Stimulated activated CD4-positive, alpha-beta T cell treated with anti-CD3 and anti-CD28 coated beads, TNF-alpha, amount 100 ng/mL, for 4 hours (primary cell): ENCODE measurements at places on chromosomes 7 and 10.

DNA sequence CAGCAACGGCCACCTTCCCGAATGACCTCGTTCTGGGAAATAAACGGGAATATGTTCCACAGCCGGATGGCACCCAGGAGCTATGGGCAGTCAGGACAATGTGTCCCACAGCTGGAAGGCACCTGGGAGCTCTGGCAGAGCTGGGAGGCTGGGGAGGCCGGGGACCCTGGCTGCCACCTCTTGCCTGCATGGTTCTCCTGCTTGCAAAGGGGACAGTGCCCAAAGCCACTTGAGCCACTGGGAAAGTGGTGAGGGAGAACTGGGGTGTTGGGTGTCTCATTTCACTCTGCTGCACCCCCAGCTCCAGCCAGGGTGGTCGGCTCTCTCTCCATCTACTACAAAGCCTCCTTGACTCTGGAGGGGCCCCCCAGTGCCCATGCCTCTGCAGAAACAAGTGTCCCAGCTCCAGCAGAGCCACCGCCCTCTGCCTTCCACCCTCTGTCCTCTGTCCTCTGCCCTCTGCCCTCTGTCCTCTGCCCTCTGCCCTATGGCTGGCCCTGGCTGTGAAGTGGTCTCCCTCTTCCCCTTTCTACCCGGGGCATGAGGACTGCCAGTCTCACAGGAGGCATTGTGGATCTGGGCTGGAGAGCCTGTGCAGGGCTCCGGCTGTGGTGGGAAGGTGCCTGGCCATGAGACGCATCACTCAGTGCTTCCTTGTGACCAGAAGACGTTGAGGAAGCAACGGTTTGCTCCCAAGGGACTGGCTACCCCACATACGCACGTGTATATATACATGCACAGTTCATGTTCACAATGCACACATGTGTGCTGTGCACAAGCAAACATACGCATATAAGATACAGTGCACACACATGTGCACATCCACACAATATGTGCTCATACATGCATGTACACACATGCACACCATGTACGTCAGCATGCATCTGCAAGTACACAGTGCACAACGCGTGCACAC, 21.5 kb upstream of the INPP5A start:
- no peak for DNase-seq

DNA sequence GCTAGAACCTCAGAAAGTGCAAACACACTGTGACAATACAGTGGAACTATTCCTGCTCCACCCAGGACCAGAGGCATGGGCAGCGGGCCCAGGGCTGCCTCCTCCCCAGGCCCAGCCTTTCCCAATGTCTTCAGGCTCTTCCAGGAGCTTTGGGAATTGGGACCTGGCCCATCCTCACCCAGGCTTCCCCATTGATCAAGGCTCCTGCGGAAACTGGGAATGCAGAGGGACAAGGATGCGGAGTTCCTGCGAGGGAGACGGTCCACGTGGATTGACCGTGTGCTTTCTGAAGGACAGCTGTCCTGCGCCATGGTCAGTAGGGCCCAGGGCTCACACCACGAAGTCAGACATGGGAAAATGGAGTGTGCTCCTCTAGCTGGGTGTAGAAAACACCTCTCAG, 56.6 kb downstream of the CSGALNACT2 start:
- no peak for DNase-seq

- DNase-seq: no peak
These were observed 145.7 kb downstream of the ELAPOR2 start for GRCh38 chr7:86913709-86914108.

DNA sequence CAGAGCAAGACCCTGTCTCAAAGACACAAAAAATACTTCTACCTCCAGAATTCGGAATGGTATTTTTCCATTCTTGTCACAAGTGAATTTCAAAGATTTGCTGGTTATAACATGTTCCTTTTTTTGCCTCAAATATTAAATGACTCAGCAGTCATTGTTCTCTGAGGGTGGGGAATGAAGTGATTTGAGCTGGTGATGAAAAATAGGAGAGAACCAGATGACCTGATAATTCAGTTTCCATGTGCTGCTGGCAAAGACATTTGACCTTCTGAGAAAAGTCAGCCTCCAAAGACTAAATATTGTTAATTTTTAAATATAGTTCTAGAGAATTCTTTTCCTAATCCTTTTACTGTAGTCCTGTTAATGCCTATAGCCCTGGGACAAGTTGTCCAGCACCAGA, 78.9 kb downstream of the CACNB2 start:
- DNase-seq: no peak

- no peak for DNase-seq
These were observed 293.0 kb upstream of the NPSR1 start for GRCh38 chr7:34365011-34365410.

DNA sequence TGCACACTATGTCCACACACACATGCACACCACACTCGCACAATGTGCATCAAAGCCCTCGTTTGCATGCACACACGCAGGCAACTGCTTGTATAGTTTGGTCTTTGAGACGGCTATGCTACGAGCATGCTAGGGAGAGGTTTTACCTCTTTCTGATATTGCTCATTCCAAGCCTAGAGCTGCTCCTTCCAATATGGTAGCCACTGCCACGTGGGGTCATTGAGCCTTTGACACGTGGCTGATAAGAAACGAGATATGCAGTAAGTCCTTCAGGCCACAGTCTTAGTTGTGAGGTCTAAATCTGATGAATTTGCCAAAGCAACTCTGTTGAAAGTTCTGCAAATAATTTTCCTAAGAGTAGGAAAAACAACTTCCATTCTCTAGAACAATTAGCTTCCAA, 204.4 kb downstream of the KLF6 start:
- no peak for DNase-seq

DNA sequence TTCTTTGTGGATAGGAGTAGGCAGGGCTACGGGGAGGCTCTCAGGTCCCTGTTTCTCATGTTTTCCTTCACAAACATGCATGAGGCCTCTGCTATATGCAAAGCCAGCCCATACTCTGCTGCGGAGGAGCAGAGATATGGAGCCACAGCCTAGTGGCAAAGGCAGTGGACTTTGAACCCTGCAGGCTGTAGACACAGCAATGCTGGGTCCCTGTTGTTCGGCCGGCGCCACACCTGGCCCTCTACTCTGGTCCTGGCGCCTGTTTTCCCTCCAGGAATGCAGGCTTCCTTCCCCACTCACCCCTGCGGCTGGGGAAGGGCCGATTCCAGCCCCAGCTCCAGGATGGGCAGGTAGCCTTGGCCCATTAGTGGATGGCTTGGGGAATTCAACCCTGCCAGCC, 11.5 kb downstream of the CLRN3 start:
- no peak for DNase-seq

DNA sequence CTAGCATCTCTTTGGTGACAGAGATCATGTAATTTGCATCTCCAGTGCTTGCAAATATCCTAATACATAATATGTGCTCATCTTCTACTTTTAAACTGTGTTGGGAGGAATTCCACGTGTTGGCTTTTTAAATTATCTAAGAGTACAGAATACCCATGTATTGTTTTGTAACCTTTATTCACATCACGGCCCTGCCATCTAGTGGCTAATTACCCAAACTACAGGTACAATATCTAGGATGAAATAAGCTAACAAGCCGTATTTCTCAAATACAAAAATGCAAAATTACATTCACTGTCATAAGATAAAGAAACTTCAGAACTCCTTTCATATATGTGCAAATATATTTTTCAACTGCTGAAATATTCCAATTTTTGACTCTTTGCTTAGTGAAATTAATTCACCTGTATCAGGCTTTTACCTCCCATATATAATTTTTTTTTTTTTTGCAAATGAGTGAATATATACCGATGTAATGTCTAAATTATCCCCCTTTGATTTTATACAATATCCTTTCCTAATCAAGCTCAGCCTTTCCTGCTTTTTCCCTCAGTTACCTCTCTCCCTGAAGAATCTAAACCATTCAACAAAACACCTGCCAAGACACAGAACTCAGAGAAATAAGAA, 30.3 kb upstream of the LSM8 start:
- no peak for DNase-seq

GRCh38 chr10:6755781-6756460, 175.8 kb upstream of the PRKCQ start:
- no peak for DNase-seq

- no peak for DNase-seq
These were observed at the start of gene VWA2 for GRCh38 chr10:114239117-114239993. Gene VWA2 (plus strand): TSS chr10:114239254. CDS start chr10:114248714, 9,460 bp downstream.

GRCh38 chr7:9148687-9149086, 715.3 kb downstream of the NXPH1 start:
- DNase-seq: no peak

- no peak for DNase-seq
These were observed 1.0 kb downstream of the LRRTM3 start for GRCh38 chr10:66926841-66927240.

DNA sequence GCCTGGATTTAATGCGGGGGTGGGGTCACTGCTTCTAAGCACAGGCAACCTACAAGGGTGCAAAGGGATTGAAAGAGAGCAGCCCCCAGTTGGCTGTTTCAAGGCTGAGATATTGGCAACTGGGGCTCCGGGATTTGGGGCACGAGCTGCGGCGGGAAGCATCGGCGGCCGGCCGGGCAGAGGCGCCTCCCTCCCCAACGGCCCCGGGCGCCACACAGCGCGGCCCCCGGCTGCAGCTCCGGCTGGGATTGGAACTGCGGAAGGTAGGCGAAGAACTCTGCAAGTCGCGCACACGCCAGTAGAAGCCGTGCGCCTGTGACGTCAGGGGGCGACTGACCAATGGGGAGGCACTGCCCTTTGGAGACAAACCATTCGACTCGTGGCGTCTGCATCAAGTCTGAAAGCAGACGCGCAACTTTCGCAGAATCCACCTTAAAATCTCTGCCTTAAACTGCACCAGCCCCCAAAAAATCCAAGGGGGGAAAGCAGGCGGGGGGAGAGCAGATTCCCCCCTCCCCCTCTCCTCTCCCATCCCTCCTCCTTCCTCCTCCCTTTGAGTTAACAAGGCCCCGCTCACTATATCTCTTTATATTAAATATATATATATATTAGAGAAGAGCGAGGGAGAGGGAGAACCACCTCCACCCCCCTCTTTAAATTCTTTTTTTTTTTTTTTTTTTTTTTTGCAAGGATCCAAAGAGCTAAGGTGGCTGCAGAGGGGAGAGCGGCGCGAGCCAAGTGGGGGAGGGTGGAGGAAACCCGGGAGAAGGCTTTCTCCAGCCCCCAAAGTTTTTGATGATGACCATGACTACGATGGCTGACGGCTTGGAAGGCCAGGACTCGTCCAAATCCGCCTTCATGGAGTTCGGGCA, at the start of gene DLX6:
DLX6 (plus strand) TSS at position 371 of the 872 bp plus-strand sequence; CDS start at position 796, 425 bp downstream.
- no peak for DNase-seq

- no peak for DNase-seq
These were observed 1.7 kb downstream of the TCAF1 start for GRCh38 chr7:143900230-143900766.

DNA sequence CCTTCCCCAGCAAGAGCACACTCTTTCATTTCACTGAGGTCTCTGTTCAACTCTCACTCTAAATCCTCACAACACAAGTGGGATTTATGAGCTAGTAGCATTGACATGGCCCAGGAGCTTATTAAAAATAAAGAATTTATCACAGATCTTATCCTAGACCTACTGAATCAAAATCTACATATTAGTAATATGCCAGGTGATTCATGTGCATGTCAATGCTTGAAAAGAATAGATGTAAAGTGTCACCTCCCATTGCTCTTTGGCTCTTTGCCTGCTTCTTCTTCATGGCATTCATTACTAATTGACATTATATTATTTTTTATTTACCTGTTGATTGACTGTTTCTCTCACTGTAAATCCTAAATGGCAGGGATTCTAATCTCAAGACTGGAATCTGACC, 459.2 kb upstream of the LRRTM3 start:
- no peak for DNase-seq

GRCh38 chr7:65731562-65732035, 141.3 kb upstream of the VKORC1L1 start:
- no peak for DNase-seq

DNA sequence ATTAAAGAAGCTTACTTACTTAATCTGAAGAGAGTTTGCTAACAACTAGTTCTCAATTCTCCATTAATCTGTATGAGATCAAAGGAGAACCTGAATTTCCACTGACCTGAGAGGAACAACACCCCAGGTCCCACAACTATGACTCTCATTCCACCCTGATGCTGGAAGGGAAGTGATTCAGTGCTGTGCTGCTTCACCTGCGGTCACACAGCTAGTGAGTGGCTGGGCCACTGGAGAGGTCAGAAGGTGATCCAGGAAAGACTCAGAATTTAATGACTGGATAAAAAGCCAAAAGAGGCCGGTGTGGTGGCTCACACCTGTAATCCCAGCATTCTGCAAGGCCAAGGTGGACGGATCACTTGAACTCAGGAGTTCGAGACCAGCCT, 23.6 kb downstream of the SORBS1 start:
- no peak for DNase-seq

GRCh38 chr10:77027576-77027975, 610.0 kb downstream of the KCNMA1 start:
- DNase-seq: no peak

- DNase-seq: no peak
These were observed 10.1 kb upstream of the KCNMA1 start for GRCh38 chr10:77647543-77648293.

GRCh38 chr10:24871011-24871935, 81.1 kb downstream of the PRTFDC1 start:
- DNase-seq: no peak

- DNase-seq: no peak
These were observed 29.5 kb downstream of the CDCA7L start for GRCh38 chr7:21916176-21916575.

GRCh38 chr7:28609608-28610007, 197.3 kb downstream of the CREB5 start:
- DNase-seq: no peak

DNA sequence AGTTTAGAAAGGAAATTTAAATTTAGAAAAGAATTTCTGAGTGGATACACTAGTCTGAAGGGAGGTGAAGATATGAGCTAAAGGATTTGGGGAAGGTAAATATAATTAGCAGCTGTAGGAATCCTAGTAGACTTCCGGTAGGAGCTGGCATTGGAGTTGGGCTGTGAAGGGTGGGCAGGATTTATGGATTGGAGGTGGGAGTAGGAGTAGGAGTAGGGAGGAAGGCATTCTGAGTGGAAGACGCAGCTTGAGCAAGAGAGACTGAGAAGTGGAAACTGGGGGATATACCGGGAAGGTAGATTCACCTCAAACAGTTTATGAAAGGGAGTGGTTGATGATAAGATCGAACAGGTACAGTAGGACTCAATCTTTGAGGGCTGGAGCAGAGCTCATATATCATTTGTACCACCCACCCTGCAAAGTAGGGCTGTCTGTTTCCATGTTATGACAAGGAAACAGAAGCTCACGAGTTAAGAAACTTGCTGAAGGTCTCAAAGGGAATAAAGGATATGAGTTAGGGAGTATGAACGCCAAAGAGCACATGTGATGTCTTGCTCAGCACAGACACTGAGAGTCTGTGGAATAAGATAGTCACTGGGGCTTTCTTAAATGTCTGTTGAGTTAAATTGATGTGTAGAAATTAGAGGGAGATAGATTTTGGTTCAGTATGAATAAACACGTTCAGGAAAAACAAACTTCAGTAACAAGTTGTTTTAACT, 81.6 kb downstream of the RPS24 start:
- DNase-seq: no peak

- no peak for DNase-seq
These were observed 30.1 kb downstream of the LDB3 start for GRCh38 chr10:86698207-86698940.

DNA sequence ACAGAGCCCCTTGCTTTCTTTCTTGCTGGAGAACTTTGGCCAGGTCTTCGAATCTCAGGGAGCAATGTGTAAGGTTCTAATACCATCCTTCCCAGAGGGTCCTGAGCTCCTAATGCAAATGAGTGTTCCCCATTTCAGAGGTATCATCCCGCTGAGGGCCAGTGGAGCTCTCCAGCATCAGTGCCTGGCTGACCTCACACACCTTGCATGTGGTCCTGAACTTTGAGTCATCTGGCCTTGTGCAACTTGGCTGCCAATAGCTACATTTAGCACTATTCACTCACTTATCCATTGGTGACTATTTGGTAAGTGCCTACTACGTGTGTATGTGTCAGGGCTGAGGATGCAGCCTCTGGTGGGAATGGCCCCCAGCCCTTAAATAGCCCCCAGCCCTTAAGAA, 48.4 kb upstream of the HABP2 start:
- DNase-seq: no peak
